CD8-positive, alpha-beta memory T cell (primary cell): ENCODE measurements at places on chromosomes 7 and 10. TPM values are rescaled to one million over a fixed set of nuclear protein-coding genes. Genes with fewer than 3 reads are reported as not detected.

DNA sequence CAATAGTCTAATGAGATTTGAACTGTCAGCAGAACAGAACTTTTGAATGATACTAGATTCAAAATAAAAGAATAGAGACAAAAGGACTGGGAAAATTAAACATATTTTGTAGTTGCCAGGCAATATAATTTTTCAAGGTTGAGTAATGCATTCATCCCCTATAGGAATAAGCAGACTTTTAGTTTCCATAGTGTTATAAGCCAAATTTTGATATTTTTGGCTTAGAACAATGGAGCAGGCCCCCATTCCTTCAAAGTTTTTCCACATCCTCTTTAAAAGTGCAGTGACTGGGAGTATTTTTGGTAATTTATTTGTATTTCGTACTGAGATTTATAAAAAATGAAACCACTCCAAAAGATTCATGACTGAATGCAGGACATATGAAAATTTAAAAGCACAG is 24.0 kb downstream of the MEOX2 start:
- no peak for DNase-seq

- DNase-seq = no peak
Observed at GRCh38 chr7:139748373-139748765, 29.4 kb downstream of the HIPK2 start.

DNA sequence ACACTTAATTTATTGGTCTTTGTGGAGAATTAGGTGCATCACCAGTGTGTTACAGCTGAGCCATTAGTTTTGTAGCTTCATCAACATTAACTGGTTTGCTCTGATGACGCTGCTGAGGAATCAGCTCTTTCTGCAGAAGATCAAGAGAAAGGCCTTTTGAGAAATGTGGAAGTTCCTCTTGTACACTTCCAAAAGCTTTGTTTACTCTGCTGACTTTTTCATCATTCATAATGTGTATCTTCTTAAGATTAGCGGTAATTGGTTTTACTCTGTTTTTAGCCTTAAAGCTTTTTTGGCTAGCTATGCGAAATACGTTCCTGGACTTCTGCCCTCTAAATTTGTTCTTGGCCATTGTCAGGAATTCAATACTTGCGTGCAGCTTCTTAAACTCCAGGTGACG is 8.2 kb upstream of the PHYH start:
- no peak for DNase-seq

DNA sequence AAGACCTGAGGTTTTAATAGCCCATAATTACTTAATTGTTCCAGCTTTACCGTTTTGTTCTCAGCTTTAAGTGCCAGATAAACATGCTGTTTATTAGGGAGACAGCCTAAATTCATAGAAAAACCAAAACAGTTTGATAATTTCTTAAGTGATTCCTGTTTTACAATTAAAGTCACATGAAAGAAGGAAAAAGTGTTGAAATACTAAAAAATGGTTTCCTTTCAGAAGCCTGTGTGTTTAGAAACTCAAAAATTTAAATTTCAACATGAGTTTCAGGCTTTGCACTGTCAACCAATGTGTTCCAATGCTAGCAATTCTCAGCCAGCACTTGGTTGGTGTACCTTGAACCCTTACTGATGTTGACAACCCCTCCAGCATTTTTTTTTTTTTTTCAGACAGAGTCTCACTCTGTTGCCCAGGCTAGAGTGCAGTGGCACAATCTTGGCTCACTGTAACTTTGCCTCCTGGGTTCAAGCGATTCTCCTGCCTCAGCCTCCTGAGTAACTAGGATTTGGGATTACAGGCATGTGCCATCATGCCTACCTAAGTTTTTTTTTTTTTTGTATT is 135.3 kb downstream of the ICA1 start:
- no peak for DNase-seq

GRCh38 chr10:93462371-93462770 is 19.8 kb downstream of the MYOF start:
- DNase-seq = no peak

DNA sequence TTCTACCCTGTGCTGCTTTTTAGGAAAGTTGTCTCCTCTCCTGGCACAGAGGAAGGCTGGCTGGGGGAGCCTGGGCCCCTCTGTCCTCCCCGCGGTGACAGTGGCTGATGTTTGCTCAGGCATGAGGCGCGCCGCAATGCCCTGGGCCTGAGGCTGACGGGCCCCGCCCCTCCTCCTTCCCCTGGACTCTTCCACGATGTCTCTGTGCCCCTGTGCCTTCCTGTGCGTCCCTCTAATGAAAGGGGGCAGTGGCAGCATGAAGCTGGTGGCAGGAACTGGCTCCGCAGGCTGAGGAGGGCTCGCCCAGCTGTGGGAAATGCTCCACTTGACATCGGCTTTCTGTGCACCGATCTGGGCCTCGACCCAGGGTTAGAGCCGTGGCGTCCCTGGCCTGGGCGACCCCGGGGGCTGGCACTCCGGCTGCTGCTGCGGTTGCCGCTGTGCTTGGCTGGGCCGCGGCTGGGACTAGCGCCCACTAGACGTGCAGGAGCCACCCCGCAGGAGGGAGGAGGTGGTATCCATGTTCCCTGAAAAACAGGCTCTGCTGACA is 67.9 kb downstream of the ZNF680 start:
- DNase-seq = no peak

DNA sequence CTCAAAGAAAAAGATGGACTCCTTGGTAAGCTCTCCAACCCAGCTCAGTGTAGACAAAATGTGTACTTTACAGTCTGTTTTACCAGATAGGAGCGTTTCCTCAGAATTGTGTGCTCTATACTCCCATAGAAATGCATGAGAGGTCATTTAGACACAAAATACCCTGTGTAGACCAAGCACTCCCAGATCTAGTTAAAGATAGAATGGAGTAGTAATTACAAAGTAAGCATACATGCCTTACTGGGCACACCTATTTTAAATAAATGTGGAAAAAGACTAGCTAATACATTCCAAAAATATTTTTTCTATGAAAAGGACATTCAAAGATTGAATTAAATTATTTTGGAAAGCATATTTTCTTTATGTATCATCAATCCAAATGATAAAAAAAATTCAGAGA is 271.9 kb upstream of the DGKB start:
- no peak for DNase-seq

GRCh38 chr10:8998751-8999150 is 944.3 kb downstream of the GATA3 start:
- no peak for DNase-seq

DNA sequence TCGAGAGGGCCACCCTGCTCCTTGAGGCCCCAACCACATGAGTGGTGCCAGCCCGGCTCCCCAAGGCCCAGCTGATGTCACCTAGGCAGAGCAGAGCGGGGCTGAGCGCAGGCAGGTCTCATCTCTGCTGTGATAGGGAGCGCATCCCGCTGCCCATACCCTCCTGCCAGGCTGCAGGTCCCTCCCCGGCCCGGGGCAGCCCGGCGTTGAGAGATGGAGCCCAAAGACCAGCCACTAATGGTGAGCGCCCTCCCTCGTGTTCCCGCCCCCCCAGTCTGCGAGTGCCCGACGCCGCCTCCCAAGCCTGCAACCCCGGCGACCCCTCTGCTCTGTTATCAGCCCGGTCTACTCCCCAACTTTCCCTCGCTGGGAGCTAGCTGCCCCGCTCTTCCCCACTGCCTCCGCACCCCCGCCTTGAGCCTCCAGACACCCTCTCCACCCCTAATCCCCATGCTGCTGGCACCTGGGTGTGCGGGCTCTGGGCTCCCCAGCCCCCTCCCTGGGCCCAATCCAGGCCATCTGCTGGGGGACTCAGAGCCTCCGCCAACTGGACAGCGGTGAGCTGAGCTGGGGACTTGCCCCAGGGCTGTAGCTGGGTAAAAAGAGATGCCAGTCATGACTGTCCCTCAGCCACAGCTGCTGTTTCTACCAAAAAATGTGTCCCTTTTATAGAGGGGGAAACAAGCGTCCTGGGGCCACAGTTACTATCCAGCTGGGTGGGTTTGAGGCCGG is 19.7 kb upstream of the CHST12 start:
- no peak for DNase-seq

DNA sequence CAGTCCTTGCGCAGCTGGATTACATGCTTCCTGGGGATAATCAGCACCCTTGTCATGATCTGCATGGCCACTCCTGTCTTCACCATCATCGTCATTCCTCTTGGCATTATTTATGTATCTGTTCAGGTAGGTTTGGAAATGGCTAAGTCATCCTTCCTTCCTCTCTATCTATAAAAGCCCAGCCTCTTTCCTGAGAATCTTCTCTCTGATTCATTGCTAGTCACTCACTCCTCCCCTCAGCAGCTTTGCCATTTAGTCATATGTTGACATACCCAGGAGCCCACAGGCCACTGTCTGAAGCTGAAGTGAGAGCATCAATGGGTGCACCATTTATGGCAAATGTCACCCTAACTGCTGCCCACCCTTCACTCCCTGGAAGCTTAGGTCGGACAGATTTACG is 52.0 kb downstream of the ABCC2 start:
- no peak for DNase-seq

GRCh38 chr7:44177570-44178131 is 11.6 kb downstream of the GCK start:
- DNase-seq = no peak

- no peak for DNase-seq
Observed at GRCh38 chr10:29837586-29837985, 202.8 kb upstream of the SVIL start.

GRCh38 chr10:127815147-127815546 is 77.6 kb downstream of the CLRN3 start:
- no peak for DNase-seq

DNA sequence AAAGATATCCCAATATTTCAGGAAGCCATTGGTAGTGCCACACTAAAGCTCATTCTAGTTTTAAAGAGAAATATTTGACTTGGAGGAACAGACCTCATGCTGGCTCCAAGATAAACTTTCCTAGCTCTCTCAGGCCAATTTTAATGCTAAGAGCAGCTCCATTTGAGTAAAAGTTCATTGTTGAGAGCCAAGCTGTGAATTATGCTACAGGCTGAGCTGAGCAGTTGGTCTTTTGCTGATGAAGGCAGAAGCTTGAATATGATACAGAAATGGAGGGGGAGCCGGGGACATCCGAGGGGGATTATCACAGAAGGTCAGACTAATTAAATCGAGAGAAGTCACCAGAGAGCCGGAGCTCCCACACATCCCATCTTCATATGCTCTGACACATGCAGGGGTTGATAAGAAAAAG is 175.7 kb upstream of the AUTS2 start:
- no peak for DNase-seq

GRCh38 chr10:129140921-129141885 is 325.8 kb upstream of the MGMT start:
- DNase-seq = no peak

GRCh38 chr10:5679037-5679435 is 5.6 kb upstream of the TASOR2 start:
- no peak for DNase-seq

DNA sequence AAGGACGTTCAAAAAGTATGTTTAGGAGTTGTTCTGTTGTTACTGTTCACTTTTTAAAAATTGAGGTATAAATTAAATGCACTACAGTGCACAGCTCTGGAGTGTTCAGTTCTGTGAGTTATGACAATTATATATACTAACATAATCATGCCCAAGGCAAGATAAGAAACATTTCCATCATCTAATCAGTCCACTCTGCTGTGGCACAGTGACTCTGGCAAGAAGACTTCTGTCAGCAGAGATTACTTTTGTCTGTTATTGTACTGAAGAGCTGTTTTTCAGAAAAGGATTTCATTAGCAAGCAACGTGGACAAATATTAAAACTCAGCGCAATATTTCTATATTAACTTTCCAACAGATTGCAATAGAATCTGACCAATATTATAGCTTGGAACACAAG is 32.0 kb downstream of the ICA1 start:
- no peak for DNase-seq

DNA sequence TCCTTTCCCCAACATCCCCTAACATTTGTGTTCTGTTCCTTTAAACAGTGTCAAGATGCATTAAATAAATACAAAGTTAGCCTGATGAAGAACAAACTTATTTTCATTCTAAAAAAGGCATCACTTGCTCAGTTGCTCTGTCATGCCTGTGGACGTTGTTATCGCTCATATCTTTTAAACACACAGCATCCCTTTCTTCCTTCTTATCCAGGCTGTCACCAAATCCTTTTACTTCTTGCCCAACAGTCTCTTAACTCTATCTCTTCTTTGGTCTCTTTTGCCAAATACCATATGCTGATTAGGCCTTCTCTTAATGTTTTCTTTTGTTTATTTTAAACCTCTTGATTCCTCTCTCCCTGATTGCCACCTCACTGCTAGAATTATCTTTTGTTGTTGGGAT is 43.9 kb downstream of the DKK1 start:
- no peak for DNase-seq

DNA sequence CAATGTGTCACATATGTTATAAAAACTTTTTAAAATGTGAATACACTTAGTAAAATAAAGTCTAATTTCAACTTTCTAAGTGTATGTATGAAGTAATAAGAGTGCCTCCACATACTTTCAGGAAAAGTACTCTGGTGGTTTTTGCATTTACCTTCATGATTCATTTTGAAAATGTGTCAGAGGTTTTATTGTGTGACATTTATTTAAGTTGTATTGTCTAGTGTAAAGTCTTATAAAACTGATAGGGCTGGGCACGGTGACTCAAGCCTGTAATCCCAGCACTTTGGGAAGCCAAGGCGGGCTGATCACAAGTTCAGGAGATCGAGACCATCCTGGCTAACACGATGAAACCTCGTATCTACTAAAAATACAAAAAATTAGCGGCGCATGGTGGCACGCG is 226.5 kb downstream of the ITGB1 start:
- DNase-seq = no peak

GRCh38 chr7:24700521-24701260 is 56.6 kb downstream of the GSDME start:
- DNase-seq = no peak

- DNase-seq = no peak
Observed at GRCh38 chr7:13117103-13117502, 429.7 kb downstream of the ARL4A start.

- no peak for DNase-seq
Observed at GRCh38 chr10:27612551-27613035, 108.5 kb downstream of the RAB18 start.

GRCh38 chr7:52959336-52959735 is 76.1 kb upstream of the POM121L12 start:
- no peak for DNase-seq

- no peak for DNase-seq
Observed at GRCh38 chr10:11212288-11213085, 194.8 kb downstream of the CELF2 start.

- DNase-seq = no peak
Observed at GRCh38 chr7:64300641-64301405, 12.9 kb upstream of the ZNF736 start.

ZNF25 gene
- 6.2 TPM for polyA plus RNA-seq

SLC16A12 gene
- not detected for polyA plus RNA-seq

PARD3 gene
- not detected for polyA plus RNA-seq

CYP26A1 gene
- polyA plus RNA-seq = not detected

SPDYE2 gene
- 0.28 TPM for polyA plus RNA-seq

GPR26 gene
- not detected for polyA plus RNA-seq

TNS3 gene
- not detected for polyA plus RNA-seq

PON1 gene
- not detected for polyA plus RNA-seq

LAMB1 gene
- polyA plus RNA-seq = 0.44 TPM

AKR1D1 gene
- polyA plus RNA-seq = not detected

OPN4 gene
- polyA plus RNA-seq = not detected

BRAT1 gene
- polyA plus RNA-seq = 41.9 TPM

FBXO24 gene
- not detected for polyA plus RNA-seq

DEPP1 gene
- polyA plus RNA-seq = not detected
